Ecto neural progenitor cell (in vitro differentiated cells): ENCODE measurements at places on chromosomes 2 and 18.

DNA sequence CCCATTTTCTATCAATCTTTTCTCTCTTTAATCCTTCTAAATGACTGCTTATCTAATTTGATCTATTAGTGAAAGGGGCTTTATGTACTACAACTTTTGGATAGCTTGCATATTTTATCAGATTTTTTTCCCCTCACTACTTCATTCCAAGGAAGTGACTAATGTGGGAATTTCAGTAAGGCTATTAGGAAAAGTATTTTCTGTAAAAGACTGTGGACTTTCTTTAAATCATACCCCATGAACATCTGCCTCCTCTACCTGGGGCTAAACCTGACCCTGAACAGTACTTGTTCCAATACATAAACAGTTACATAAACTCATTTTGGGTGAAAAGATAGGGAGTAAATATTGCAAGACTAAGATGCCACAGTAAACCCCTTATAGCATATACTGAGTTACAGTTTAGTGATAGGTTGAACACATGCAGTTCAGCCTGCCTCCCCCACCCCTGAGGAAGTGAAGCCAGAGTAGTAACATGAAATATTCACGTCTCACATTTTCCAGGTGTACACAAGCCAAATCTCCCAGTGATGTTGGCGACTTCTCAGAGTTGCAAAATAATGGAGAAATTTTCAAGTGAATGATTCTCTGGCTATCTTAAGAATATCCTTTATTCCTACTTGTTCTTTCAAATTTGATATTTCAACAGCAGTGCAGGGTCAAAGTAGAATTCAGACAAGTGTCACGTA lies 590.9 kb upstream of the ZEB2 start:
- DNase-seq, result no peak

- DNase-seq, result no peak
Observed at GRCh38 chr2:131006561-131006960, 86.7 kb downstream of the FAM168B start.

- no peak for DNase-seq
Observed at GRCh38 chr2:144102386-144102785, 417.5 kb downstream of the ZEB2 start.

- DNase-seq, result no peak
Observed at GRCh38 chr18:46939337-46939963, 22.0 kb downstream of the KATNAL2 start.

- no peak for DNase-seq
Observed at GRCh38 chr2:17515652-17516051, 2.6 kb downstream of the RAD51AP2 start.

DNA sequence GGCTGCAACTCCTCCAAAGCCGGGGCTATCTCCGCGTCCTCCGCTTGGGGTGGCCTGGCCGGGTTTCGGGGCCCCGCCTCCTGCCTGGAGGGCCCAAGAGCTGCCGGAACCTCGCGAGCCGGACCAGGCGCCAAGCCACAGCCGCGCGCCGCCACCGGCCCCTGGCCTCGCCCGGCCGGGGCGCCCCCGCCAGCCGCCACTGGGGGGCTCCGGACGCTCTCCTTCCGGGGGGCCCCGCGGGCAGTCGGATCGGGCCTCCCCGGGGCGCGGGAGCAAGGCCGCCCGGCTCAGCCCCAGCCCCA lies 17.4 kb upstream of the HAAO start:
- DNase-seq, result no peak

DNA sequence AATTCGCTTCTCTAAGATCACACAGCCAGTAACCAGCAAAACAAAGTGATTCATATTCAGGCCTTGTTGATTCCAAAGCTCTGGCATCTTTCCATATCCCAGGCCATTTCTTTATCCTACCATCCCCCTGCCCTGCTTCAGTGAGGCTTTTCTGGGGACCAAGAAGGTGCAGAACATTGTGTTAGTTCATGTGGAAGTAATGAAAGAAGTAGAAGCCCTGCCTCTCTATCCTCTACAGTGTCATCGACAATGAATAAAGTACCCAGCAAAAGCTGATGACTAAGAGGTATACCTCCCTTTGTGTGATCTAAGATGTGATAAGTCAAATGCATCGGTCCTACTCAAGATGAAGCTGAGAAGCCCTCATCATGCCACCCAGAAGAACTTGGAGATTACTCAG lies 383.2 kb downstream of the BCL11A start:
- DNase-seq, result no peak

DNA sequence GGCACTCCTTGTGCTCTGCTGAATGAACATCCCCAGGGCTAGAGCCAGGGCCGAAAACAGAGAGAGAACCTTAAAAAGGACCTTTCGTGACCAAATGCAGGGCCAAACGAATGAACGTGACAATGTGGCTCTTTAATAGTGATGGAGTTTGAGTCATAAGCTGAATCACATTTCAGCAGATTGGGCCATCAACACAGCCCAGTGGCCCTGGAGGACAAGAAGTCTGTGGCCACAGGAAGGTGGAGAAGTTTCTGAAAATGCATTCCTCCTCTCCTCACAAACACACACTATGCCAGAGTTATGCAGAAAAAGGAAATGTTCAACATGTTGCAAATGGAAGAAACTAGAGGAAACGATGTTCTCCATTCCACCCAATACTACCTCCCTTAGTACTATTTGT lies 415.8 kb downstream of the HRH4 start:
- no peak for DNase-seq
